Thoracic aorta (tissue), 2 donors: ENCODE measurements at places on chromosomes 2 and 18. TPM values are rescaled to one million over a fixed set of nuclear protein-coding genes. Genes with fewer than 3 reads are reported as not detected.
A peak's percentile ranks its signal among the peaks of the same experiment; 100 is the strongest.

PSME4 gene
- total RNA-seq: 56.0 TPM

DNA sequence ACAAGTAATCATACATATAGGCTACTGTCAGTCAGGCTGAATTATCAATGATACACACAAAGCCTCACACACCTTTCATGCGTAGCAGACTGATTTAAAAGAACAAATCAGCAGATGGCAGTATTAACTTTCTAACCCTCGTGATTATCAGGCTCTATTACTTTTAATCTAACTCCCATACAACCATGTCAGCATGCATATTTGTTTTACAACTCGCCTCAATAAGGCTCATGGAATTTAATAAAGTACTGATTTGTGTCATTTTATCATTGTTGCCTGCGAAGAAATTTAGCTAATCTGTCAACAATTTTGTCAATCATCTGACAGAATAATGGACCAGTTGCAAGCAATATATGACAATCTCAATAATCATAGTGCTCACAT lies 82.8 kb downstream of the SLC25A12 start:
- H3K36me3 ChIP-seq: peaks cover 5% of the 10 kb centered on the region
- no peaks in the 10 kb centered on the region for H3K4me1 ChIP-seq
- DNase-seq: no peak
- no peak overlapping the region for H3K27ac ChIP-seq
- H3K4me3 ChIP-seq: no peak overlapping the region

GRCh38 chr2:55952415-55952814 lies 28.8 kb upstream of the EFEMP1 start:
- H3K36me3 ChIP-seq: no peaks in the 10 kb centered on the region
- no peaks in the 10 kb centered on the region for H3K27me3 ChIP-seq
- peaks cover 11% of the 10 kb centered on the region for H3K4me1 ChIP-seq
- no peak for DNase-seq
- H3K4me3 ChIP-seq: no peak overlapping the region

DNA sequence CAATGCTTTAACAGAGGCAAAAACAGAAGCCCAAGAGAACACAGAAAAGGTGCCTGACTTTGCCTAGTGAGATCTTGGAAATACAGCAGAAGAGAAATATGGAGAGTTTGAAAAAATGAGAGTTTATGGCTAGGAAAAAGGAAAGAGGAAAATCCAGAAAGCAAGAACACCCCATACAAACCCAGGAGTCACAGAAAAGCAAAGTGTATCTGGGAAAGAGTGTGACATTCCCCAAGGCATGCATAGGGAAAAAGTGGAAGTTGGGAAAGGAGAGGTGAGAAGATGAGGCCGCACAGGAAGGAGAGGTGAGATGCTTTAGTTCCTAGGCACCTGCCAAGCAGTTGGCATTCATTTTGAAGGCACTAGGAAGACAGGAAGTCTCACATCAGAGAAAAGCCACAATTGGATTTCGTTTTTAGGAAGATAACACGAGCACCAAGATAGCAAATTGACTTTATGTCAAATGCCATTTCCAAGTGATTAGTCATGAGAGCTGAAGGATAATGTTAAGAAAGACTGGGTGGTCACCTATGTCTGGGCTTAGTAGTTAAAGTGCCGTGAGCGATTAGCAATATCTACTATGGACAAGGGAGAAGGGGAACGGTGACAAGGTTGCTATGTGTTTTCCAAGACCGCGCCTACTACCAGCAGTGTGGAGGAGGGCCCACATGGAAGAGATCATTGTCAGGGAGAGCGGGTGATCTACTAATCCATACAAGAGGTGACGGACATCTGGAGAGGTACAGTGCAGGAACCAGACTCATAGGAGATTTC lies 224.1 kb upstream of the PARD3B start:
- H3K4me3 ChIP-seq: no peak overlapping the region
- no peaks in the 10 kb centered on the region for H3K36me3 ChIP-seq
- H3K4me1 ChIP-seq: peaks cover 3% of the 10 kb centered on the region
- no peak for DNase-seq
- no peaks in the 10 kb centered on the region for H3K27me3 ChIP-seq

DNA sequence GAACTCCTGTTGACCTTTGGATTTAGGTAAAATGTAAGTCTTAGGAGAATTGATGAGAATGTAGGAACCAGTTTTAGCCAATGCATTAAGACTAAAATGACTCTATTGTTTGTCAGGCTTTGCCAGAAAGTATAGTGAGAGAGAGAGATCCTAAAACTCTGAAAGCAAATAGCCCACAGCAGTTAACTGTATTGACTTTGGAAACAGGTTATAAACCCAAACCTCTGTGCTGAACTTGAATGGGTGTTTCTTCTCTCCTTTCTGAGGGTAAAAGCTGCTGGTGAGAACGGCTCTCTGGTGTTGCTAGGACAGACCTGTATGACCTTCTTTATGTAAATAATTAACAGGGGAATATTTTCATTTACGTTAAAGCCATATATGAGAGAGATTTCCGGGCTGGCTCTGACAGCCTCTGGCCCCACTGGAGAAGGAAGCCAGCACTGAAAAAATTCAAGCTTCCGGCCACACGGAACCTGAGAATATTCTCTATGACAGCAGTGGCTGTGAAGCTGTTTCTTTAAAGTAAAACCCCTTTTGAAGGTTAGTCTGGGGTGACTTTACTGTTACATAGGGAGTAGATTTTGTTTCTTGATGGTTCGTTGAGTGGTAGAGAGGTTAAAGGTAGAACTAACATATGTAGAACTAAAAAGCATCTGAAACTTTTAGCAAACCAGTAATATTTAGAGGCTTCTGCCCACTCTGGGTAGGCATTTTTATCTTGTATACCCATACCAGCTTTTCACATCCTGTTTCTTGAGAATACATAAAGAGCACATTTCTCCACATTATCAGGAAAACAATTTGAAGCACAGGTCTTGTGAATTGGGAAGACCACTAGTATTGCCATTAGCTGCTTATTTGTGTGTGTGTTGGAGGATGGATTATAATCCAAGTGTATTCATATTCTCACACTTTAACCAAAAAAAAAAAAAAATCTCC lies 123.8 kb downstream of the SPTBN1 start:
- H3K27ac ChIP-seq: no peak overlapping the region
- no peak for DNase-seq
- H3K4me3 ChIP-seq: no peak overlapping the region
- H3K27me3 ChIP-seq: no peaks in the 10 kb centered on the region
- peaks cover 14% of the 10 kb centered on the region for H3K4me1 ChIP-seq

DNA sequence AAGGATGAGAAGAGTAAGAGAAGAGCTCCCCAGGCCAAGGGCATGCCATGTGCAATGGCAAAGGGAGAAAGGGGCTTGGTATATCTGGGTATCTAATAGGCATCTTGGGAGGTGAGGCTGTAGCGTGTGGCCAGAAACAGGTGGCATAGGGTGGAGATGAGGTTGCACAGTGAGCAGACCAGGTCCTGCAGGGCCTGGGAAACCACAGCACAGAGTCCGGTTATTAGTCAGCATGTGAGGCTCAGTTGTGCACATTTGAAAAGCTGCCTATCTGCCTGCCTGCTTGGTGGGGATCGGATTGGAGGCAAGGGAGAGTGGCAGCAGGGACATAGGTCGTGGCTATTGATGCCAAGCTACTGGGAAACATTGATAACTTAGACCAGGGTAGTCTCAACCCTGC lies 190.6 kb downstream of the TPGS2 start:
- no peak overlapping the region for H3K27ac ChIP-seq
- no peak for DNase-seq
- H3K4me3 ChIP-seq: no peak overlapping the region
- no peaks in the 10 kb centered on the region for H3K36me3 ChIP-seq

DNA sequence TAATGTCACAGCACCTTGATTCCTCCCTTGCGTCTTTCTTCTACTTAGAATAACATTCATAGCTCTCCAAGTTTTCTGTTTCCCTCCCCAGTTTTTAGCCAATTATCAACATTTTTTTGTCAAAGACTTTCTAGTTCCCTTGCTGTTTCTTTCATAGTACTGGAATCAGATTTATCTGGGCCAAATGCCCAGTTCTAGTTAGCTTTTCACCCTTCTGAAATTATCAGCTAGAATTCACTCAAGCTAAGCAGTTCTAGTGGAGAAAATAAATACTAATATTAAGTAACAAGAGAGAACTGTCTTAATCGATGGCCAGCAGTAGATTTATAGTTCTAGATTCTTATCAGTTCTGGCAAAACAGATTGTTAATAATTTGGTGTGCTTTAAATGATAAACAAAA lies 36.2 kb downstream of the EFEMP1 start:
- no peak overlapping the region for H3K4me3 ChIP-seq
- no peak for DNase-seq
- H3K36me3 ChIP-seq: no peaks in the 10 kb centered on the region
- H3K4me1 ChIP-seq: peaks cover 98% of the 10 kb centered on the region
- H3K27me3 ChIP-seq: no peaks in the 10 kb centered on the region

DNA sequence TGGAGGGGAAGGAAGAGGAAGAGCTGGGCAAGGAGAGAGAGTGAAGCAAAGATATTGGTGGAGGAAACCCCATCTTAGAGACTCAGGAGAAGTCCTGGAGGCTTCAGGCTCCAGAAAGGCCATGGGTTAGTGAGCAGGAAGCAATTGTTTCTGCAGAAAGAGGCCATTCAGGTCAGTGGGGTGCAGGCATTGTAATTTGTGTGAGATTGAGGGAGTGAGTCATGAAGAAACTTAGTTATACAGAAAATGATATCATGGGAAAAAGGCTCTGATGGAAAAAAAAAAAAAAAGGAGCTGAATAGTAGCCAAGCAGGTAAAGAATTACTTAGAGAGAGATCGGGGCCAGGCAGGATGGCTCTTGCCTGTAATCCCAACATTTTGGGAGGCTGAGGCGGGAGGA lies 4.0 kb downstream of the EMILIN2 start:
- H3K36me3 ChIP-seq: no peaks in the 10 kb centered on the region
- H3K4me3 ChIP-seq: no peak overlapping the region
- H3K27me3 ChIP-seq: no peaks in the 10 kb centered on the region
- no peak for DNase-seq
- H3K27ac ChIP-seq: no peak overlapping the region
- peaks cover 31% of the 10 kb centered on the region for H3K4me1 ChIP-seq

GRCh38 chr2:57479981-57480380 lies 566.6 kb upstream of the VRK2 start:
- H3K27ac ChIP-seq: no peak overlapping the region
- no peak overlapping the region for H3K4me3 ChIP-seq
- DNase-seq: no peak
- no peaks in the 10 kb centered on the region for H3K4me1 ChIP-seq
- no peaks in the 10 kb centered on the region for H3K36me3 ChIP-seq

DNA sequence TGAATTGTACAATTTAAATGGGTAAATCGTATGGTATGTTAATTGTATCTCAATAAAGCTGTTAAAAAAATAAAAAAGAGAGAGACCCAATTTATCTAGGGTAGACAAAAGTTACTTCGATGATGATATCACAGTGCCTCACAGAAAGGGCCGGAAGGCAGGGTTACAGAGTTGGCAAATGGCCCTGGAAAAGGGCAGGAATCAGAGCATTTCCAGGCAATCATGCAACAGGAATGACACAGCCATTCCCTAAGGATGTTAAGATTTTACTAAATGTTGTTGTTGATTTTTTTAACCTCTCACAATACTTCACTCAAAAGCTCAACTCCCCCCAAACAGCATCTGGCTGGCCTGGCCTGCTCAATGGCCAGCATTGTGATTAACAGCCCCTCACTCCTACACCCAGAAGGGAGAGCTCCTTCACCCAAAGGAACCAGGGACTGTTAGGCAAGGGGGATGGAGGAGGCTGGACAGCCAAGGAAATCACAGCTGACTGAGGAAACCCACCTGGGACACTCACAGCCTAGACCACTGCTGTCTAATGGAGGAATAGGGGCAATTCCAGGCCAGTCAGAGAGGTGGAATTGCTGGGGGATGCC lies 7.7 kb upstream of the SP100 start:
- no peak for DNase-seq
- no peaks in the 10 kb centered on the region for H3K27me3 ChIP-seq
- H3K36me3 ChIP-seq: no peaks in the 10 kb centered on the region
- peak overlapping the region; percentile 21 for H3K27ac ChIP-seq
- no peak overlapping the region for H3K4me3 ChIP-seq

GRCh38 chr2:220335591-220335915 lies 708.1 kb downstream of the SLC4A3 start:
- DNase-seq: no peak
- no peak overlapping the region for H3K4me3 ChIP-seq
- H3K27me3 ChIP-seq: no peaks in the 10 kb centered on the region
- no peaks in the 10 kb centered on the region for H3K36me3 ChIP-seq
- no peaks in the 10 kb centered on the region for H3K4me1 ChIP-seq

- H3K27me3 ChIP-seq: no peaks in the 10 kb centered on the region
- no peak for DNase-seq
- no peak overlapping the region for H3K27ac ChIP-seq
- H3K36me3 ChIP-seq: no peaks in the 10 kb centered on the region
- H3K4me3 ChIP-seq: no peak overlapping the region
- H3K4me1 ChIP-seq: no peaks in the 10 kb centered on the region
Measured at GRCh38 chr18:36307513-36307912, 10.0 kb downstream of the FHOD3 start.

DNA sequence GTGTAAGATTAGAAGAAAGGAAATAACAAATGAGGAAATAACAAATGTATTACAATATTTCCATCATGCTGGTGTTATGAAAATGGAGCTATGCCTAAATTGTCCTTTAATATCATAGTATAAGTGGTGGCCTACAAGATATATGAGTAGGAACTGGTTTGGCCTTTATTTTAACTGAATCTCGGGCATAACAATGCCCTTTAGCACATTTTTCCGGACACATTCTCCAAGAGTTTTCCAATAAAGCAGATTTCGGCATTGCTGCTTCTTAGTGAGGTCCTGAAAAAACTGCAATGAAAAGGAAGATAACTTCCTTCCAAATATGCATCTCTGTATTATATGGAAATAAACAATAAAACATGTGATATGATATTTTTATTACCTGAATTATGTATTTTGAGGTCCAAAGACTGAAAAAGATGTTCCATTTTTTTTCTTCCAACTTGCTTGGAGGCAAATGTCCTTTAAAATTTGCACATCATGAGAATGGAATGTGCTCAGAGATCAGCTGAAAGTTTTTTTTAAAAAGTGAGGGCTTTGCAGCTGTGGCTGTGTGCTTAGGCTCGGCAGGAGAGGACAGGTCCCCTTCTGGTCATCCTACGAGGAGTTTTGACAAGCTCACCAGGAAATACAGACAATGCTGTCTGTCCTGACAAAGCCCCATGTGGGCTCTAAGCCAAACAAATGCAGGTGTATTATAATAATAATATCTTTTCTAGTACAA lies 132.3 kb upstream of the RND3 start:
- H3K36me3 ChIP-seq: no peaks in the 10 kb centered on the region
- no peaks in the 10 kb centered on the region for H3K27me3 ChIP-seq
- H3K27ac ChIP-seq: peak overlapping the region; percentile 39
- peak overlapping the region; percentile 15 for H3K4me3 ChIP-seq
- no peak for DNase-seq
- H3K4me1 ChIP-seq: peaks cover 48% of the 10 kb centered on the region

ANKAR gene
- total RNA-seq: 31.5 TPM

GRCh38 chr2:149719695-149720094 lies 132.1 kb upstream of the MMADHC start:
- DNase-seq: no peak
- peaks cover 7% of the 10 kb centered on the region for H3K4me1 ChIP-seq
- H3K27me3 ChIP-seq: no peaks in the 10 kb centered on the region

SAP130 gene
- total RNA-seq: 24.3 TPM

LDLRAD4 gene
- total RNA-seq: 98.4 TPM

- no peaks in the 10 kb centered on the region for H3K4me1 ChIP-seq
- no peaks in the 10 kb centered on the region for H3K27me3 ChIP-seq
- no peak overlapping the region for H3K4me3 ChIP-seq
- no peak for DNase-seq
Measured at GRCh38 chr2:151297882-151298281, 8.4 kb upstream of the NMI start.
